ENCODE measurements at places on chromosomes 4 and X.

DNA sequence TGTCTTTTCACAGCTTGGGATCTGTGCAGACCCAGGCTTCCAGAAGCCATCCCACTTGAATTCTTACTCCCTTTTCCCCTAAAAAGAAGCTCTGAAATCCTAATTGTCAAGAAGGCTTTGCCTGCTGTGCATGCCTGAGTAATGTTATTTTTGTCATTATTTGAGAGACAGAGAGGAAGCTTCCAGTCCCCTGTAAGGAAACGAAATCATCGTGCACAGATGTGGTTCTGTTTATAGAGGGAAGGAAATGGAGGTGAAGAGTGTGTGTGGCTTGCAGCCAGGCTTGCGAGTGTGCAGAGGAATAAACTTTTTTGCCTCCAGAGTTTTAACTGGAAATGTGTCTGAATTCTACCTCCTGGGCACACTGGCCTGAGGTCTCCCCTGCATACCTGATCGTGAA, 70.2 kb downstream of the TBL1X start:
- DNase-seq: no peak

GRCh38 chr4:41057467-41057866, 156.9 kb downstream of the APBB2 start:
- DNase-seq: no peak

DNA sequence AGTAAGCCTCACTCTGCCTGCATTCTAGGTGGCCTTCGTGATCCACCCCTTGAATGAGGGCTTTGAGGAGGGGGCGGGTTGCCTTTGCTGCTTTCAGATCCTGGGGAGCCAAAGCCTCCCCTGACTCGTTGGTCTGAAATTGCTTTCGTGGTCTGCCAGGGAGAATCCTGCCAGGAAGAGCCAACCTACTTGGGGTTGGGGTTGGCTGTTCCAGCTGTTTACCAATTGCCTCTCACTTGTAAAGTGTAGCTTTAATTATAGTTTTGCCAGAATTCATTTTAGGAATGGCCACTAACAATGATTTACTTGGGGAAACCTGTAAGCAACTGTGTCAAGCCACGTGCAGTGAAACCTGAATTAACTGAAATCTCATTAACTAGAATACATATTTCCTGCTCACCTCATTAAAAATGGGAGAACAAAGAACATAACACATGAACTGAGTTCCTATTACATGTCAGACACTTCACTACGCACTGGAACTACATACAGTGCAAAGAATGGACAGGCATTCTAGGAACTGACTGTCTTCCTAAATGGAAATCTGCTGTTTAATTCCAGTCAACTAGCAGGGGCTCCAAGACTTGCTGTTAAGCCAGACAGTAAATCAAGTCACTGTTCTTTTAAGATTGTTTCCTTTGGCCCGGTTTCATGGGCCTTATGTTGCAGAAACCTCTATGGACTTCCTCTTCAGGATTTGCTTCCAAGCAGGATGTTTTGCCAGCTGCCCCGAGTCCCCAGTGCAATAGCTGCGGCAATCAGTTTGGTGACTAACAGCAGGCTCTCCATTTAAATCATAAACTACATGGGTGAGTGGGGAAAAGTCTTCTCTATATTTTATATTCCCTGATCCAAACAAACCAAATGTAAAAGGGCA, 16.4 kb upstream of the NKRF start:
- DNase-seq: no peak

GRCh38 chr4:14434916-14435315, 567.4 kb upstream of the CPEB2 start:
- no peak for DNase-seq

DNA sequence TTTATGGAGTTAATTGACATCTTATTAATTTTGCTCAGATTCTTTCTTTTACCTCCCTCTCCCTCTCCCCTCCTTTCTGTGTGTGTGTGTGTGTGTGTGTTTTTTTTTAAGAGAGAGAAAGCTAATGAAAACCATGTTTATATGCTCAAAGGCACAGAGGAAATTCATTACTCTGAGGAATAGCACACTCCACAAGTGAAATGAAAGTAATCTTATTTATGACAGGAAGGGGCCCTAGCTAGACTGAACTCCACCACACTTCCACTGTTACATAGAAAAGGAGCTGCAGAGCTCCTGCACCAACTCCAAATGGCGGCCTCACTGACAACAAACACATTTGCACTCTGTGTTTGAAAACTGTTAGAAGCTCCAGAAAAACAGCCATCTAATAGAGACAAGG, 150.6 kb downstream of the RASL11B start:
- DNase-seq: no peak

DNA sequence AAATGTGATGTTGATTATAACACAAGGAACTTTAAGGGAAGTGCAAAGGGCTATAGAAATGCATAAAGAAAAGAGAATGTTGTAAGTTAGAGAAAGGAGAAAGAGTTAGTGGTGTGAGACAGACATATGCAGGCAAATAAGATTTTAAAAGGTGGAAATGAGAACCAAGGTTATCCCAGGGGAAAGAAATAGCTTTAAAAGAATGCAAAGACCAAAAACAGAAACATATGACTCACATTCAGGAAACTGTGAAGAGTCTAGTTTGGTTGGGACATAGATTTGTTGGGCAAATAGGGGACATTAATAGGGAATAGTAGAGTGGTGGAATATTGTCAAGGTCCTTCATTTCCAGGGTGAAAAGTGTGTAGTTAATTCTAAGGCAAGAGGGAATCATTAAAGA, 52.4 kb downstream of the MAPK10 start:
- DNase-seq: no peak

DNA sequence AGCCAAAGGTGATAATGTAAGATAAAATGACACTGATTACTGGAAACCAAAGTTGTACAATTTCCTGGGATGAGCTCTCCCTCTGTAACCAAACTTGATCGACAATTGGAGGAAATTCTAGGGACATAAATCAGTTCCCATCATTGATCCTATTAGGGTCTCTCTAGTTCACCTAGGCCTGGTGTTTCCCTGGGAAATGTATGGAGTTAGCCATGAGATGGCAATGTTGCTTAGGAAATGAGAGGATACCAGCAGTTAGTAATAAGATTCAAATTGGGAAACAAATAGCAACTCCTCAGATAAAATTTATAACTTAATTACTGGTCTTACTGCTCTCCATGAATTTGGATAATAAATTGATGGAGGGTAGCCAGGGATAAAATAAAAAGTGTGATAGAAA, 52.2 kb downstream of the SPATA18 start:
- DNase-seq: no peak

- DNase-seq: no peak
Observed at GRCh38 chrX:84322083-84322827, 134.3 kb upstream of the RPS6KA6 start.

DNA sequence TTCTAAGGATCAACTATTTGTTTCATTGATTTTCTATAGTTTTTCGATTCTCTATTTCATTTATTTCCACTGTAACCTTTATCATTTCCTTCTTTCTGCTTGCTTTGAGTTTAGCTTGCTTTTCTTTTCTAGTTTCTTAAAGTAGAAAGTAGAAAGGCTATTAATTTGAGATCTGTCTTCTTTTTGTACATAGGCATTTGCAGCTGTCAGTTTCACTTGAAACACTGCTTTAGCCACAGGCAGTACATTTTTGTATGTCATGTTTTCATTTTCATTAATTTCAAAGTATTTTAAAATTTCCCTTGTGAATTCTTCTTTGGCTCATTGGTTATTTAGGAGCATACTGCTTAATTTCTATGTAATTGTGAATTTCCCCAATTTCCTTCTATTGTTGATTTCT, 152.2 kb downstream of the SH3KBP1 start:
- no peak for DNase-seq

GRCh38 chrX:19272452-19272851, 71.3 kb upstream of the PDHA1 start:
- no peak for DNase-seq

DNA sequence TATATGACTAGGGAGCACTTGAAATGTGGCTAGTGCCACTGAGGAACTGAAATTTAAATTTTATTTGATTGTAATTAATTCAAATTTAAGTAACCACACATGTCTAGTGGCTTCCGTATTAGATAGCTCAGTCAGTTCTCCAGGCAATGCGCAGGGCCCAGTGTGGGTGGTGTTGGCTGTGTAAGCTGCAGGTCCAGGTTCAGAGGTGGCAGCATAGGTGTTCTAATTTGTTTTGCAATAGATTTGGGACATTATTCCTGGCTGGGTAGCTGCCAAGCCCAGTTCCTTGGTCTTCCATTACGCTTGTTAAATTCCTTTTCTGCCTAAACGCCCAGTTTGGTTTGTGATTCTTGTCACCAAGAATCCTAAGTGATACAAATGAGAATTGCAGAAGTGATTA, 79.5 kb downstream of the FAM184B start:
- DNase-seq: no peak

- DNase-seq: no peak
Observed at GRCh38 chr4:119672086-119672485, 43.5 kb upstream of the PDE5A start.

DNA sequence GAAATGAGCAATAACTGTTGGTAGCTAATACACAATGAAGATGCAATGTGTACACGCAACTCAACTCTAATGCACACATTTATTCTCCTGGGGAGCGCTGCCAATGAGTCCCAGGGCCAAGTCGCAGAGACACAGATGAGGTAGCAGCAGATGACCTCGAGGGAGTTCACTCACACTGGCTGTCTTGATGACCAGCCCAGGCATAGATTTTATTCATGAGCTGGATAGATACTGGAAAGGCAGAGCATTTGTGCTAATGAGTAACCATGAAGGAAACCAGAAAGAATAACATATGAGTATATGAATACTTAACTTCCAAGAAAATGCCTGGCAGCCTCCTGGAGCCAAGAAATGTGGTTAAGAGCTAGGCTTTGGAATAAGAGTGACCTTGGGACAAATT, 42.3 kb downstream of the RASL11B start:
- DNase-seq: no peak

GRCh38 chr4:176708771-176709311, 83.9 kb downstream of the VEGFC start:
- DNase-seq: no peak

DNA sequence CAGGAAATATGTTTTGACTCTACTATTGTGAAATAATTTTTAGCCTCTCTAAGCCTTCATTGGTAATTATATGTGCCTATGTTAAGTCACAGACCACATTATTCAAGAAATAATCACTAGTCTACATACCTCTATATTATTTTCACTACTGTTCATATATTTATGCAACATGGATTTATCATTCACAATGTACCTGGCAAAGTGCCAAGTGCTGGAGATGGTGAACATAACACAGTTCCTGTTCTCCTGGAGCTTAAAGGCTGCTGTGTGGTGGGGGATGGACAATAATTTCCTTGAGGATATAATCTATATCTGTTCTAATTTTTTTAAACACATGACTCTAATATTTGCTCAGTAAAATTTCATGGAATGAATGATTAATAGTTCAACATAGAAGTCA, 527.7 kb upstream of the CXorf51A start:
- DNase-seq: no peak

GRCh38 chrX:2224161-2224560, 276.6 kb downstream of the DHRSX start:
- no peak for DNase-seq

- DNase-seq: no peak
Observed at GRCh38 chrX:50813843-50814661, at the start of gene SHROOM4. SHROOM4 (minus strand) TSS chrX:50814194; CDS start chrX:50814018, 176 bp downstream.

GRCh38 chr4:184384810-184385557, 89.4 kb downstream of the IRF2 start:
- DNase-seq: no peak

DNA sequence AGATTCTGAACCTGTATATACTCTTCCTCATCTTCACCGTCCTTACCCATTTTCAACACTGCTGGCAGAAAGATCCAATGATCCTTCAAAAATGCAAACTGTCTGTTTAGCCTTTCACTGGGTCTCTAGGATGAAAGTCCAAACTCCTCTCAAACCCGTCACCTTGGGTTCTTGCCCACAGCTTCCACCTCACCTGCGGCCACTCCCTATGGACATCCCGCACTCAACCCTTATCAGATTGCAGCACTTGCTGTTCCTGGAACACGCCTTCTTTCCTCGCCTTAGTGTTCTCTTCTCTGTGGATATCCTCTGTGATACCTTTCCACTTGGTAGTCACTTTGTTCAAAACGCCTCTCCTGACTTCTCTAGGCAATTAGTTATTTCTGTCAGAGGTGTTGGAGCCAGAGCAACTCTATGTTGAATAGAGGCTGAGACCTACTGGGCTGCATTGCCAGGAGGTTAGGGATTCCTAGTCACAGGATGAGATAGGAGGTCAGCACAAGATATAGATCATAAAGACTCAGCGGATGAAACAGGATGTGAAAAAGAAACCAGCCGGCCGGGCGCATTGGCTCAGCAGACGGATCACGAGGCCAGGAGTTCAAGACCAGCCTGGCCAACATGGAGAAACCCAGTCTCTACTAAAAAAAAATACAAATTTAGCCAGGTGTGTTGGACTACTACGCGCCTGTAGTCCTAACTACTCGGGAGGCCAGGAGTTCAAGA, 4.2 kb upstream of the NOCT start:
- DNase-seq: no peak

DNA sequence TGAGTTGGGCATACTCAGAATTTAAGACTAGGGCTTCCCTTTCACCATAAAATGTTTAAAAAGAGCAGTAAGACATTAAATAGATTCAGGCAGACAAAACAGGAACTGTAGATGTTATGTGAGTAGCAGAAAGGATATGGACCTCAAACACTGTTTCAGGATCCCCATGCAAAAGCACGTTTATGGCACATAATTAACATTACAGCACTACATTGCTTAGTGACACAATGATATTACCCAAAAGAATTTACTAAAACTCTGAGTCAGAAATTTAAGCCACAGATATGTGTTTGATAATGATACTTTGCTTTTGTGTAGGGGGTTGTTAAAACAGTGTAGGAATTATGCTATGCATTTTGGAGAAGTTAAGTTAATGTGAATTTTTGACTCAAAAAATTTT, 266.3 kb downstream of the PDGFC start:
- DNase-seq: no peak

- no peak for DNase-seq
Observed at GRCh38 chr4:78734441-78735162, 41.5 kb upstream of the BMP2K start.

GRCh38 chr4:141713771-141714445, 77.5 kb downstream of the IL15 start:
- DNase-seq: no peak

- DNase-seq: peak; percentile 50
Observed at GRCh38 chrX:107676559-107677378, 48.5 kb downstream of the PRPS1 start.

DNA sequence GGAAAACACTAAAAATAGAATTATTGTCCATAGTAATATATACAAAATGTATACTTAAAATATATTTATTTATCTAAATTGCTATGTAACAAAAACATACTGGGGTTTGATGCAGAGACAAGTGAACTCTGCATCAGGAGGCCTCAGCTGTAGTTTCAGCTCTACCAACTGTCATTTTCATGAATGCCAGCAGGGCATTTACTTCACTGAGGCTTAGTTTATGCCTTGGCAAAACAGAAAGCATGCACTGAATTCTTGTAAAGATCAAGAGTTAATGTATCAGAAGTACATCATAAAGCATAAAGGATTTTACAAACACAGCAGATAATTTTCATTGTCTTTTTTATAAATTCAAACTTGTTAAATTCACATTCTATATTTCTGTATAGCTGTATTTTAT, 577.0 kb downstream of the C4orf33 start:
- DNase-seq: no peak
